DMS79 (cell line): ENCODE measurements at places on chromosomes 1 and 21.

DNA sequence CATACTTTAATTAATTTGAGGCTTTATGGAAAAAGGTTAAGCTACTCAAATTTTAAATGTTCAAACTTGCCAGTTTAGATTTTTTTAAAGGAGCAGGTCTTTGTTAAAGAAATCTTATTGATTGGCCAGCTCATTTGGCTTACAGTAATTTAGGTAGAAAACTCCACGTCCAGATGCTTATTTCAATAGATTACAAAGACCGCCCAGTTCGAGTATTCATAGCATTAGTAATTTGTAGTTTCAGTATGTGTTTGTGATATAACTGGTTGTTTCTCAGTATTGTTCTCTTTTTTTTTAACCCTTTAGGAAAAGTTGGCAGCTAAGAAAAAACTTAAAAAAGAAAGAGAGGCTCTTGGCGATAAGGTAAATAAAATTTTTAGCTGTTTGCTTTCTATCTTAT, 1.6 kb downstream of the RPF1 start:
- DNase-seq, result no peak

GRCh38 chr1:62144238-62144831, 50.3 kb upstream of the L1TD1 start:
- DNase-seq, result no peak

GRCh38 chr1:234957330-234958065, 171.1 kb downstream of the TOMM20 start:
- DNase-seq, result no peak

DNA sequence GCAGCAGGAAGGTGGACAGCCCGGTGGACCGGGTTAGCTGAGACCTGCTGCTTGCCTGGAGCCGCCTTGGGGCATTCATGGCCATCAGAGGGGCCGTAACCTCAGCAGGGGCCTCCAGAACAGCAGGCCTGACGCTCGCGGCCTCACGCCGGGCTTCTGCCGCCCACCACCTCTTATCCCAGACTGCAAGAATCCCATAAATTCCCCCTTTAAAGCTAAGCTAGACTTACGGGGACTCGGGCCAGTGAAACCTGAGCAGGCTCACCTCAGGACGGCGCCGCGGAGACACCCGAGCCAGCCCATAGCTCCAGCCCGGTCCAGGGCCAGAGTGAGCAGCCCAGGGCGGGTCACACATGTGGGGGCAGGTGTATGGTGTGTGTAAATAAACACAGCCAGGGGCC, 132.3 kb downstream of the GLIS1 start:
- no peak for DNase-seq

DNA sequence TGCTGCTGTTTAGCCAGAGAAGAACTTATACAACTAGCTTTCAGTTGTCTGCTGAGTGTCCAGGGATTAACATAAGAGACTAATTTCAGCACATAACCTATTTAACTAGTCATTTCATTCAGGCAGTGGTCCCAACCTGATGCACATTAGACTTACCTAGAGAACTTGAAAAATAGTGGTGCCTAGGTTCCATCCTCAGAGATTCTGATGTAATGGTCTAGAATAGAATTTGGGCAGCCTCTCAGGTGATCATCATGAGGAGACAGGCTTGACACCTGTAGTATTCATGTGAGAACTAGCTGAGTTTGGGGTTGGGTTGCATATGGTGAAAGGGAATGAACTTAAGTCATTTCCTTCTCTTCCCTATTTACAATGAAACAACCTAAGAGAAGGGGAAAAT, 24.8 kb downstream of the CNST start:
- DNase-seq, result no peak

- DNase-seq, result no peak
Observed at GRCh38 chr21:41086569-41086968, 81.4 kb upstream of the BACE2 start.

GRCh38 chr1:33018112-33018511, 18.6 kb downstream of the AK2 start:
- DNase-seq, result no peak

DNA sequence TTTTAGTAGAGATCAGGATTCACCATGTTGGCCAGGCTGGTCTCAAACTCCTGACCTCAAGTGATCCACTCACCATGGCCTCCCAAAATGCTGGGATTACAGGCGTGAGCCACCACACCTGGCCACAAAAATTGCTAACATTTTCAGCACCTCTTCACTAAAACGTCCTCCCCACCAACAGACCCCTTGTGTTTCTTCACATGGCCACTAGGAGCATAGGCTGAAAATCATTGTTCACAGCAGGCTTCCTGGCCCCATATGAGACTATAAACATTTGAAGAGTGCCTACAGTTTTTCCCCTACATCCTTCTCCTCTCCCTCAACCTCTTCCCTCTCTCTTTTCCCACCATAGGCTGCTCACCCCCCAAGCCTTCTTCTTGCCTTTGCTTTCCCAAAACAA, 28.0 kb upstream of the SFPQ start:
- no peak for DNase-seq

GRCh38 chr1:162485236-162485635, 12.4 kb upstream of the UHMK1 start:
- DNase-seq, result no peak

GRCh38 chr1:100760511-100760910, 41.0 kb downstream of the VCAM1 start:
- no peak for DNase-seq

DNA sequence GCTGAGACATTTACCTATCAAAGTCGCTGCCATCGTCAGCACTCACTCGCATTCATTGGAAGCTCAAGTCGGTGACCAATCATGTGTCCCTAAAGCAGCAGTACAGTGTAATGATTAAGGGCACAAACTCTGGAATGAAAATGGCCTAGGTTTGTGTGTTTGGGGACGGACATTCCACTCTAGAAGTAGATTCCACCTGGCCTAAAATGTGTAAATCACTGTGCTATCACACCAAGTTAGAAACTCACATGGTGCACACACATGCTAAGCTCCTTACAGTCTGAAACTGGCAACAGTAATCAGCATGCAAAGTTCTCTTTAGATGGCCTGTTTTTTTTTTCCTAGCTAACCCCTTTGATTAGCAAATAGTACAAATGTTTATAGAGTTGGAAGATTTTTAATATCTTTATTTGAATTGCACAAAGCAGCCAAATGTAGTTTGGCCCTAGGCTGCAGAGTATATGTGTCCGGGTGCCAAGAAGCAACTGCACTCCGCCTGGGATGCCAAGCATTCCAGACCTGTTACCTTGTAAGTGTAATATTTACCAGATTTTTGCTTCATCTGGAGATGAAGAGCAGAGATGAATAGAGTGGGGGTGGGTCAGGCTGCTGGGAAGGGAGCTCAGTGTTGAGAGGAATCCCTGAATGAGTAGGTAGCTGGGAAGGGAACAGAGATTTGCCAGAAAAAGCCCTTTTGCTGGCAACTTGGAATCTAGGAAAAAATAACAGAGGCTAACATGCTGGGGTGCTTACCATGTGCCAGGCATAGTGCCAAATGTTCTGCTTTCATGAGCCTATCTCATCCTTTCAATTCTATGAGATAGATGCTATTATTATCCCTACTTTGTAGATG, 35.2 kb downstream of the TGFB2 start:
- DNase-seq, result no peak

DNA sequence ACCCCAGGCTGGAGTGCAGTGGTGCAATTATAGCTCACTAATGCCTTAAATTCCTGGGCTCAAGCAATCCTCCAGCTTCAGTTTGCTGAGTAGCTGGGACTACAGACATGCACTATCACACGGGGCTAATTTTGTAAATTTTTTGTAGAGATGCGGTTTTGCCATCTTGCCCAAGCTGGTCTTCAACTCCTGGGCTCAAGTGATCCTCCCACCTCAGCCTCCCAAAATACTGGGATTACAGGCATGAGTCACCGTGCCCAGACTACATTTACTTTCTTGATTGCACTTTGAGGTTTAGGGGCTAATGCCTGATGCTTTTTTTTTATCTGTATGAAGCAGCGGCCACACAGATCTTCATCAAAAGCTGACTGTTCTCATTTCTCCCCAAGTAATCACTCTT, 124.6 kb downstream of the KIF26B start:
- no peak for DNase-seq

GRCh38 chr1:160646711-160647328, at the start of gene SLAMF1:
Gene SLAMF1 (minus strand): TSS chr1:160647044. CDS start chr1:160646945, 99 bp downstream.
- DNase-seq, result no peak

GRCh38 chr1:171983584-171983983, 142.3 kb downstream of the DNM3 start:
- DNase-seq, result no peak
